ENCODE measurements at places on chromosomes 2 and 18.

DNA sequence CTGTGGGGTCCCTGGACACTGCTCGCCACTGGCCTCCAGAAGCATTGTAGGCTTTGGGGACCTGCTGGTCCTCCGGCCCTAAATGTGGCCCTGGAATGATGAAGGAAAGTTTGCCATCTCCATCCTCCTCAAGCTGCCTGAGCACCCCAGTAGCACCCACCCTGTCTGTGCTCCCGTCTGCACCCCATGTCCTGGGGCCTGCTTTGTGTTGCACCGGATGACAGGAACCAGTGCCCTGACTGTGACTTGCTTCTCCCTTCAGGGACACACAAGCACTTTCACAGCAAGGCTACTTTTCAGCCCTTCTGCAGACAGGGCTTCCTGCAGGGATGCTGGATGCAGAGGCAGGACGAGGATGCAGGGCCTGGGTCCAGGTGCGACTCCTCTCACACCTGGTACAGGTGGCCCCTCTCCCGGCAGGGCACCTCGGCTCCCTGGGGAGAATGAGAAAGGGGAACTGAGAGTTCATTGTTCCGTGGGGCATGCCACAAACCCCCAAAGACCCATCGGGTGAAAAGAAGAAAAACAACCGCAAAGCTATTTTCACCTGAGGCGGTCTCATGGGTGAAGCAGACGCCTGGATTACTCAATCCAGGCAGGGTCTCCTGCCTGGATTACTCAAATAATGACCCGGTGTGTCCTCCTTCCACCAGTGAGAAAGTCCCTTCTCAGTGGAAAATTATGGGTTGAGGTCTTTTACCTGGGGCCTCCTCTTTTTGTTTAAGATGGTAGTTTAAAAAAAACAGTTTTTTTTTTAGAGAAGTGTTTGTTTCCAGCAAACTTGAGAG is 74.9 kb downstream of the LONRF2 start:
- no peak for DNase-seq

GRCh38 chr2:37412231-37412630 is 67.8 kb downstream of the QPCT start:
- no peak for DNase-seq

DNA sequence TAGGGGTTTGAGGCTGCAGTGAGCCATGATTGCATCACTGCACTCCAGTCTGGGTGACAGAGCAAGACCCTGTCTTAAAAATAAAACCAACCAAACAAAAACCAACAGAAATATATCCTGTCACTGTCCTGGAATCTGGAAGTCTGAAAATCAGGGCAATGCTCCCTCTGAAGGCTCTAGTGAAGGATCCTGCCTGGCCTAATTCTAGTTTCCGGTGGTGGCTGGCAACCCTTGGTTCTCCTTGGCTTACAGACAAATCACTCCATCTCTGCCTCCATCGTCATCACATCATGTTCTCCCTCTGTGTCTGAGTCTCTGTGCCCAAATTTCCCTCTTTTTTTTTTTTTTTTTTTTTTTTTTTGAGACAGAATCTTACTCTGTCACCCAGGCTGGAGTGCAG is 15.9 kb upstream of the VPS4B start:
- DNase-seq = no peak

DNA sequence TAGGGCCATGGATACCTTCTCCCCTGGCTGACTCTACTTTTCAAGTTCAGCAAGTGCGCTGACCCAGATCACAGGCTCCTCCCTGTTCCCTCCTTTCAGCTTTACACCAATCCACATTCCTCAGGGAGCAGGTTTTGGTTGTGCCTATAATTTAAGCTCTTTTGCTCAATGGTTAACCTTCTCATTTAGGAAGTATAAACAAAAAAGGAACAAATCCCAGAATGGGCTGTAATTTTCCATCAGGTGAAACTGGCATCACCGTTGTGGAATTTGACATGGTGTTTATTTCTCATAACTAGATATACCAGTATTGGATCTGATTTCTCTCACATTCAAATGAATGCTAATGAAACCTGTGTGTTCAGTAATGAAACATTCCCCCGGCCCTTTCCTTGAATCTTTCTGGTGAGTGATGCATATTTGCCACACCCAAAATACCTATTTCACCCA is 13.6 kb downstream of the STRN start:
- no peak for DNase-seq

DNA sequence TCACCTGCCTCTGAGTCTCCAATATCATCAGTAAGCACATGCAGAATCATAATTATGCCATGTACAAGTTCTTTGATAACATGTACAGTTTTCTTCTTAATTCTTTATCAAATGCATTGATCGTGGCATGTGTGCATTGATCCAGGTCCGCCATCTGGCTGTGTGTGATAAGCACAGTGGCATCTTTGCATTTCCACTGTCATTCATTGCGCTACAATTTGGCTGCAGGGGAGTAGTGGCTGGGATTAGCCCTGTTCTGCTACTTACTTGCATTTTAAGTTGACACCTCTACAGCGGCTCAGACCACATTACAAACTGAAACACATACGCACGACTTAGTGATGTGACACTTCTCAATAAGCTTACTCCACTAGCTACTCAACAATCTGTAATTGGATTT is 83.6 kb upstream of the OTX1 start:
- DNase-seq = no peak

DNA sequence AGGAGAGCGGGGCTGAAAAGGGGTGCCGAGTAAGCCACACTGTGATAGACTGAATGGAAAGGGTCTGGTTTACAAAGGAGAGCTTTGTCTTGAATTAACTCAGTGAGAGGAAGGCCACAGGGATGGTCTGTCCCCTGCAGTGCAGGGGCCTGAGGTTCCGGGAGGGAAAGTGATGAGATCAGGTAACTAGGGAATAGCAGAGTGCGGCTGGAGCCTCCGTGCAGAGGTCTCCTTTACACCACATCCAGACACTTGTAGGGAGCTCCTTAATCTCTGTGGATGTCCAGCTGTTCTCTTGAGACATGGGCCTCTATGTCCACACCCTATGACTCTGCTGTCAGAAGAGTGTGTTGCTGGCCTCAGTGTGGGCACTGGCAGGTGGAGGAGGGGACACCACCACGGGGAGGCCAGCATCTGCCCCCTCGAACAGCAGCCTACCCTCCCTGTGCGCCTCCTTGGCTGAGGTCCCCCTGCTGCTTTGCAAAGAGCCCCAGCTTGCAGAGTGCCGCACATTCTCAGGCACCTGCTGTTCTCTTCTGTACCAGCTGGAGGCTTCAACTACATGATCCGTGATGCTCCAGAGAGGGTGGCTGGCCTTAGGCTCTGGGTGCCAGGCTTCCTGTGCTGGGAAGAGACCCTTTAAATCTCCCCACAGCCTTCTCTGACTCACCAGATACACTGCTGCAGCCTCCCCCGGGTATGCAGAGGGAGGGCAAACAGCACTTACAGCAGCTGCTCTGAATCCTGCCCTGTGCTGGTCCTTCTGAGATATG is 25.9 kb downstream of the ENOSF1 start:
- DNase-seq = no peak

GRCh38 chr2:150188177-150188576 is 299.3 kb downstream of the RND3 start:
- no peak for DNase-seq

- no peak for DNase-seq
Observed at GRCh38 chr2:138176862-138177439, 212.7 kb downstream of the HNMT start.

DNA sequence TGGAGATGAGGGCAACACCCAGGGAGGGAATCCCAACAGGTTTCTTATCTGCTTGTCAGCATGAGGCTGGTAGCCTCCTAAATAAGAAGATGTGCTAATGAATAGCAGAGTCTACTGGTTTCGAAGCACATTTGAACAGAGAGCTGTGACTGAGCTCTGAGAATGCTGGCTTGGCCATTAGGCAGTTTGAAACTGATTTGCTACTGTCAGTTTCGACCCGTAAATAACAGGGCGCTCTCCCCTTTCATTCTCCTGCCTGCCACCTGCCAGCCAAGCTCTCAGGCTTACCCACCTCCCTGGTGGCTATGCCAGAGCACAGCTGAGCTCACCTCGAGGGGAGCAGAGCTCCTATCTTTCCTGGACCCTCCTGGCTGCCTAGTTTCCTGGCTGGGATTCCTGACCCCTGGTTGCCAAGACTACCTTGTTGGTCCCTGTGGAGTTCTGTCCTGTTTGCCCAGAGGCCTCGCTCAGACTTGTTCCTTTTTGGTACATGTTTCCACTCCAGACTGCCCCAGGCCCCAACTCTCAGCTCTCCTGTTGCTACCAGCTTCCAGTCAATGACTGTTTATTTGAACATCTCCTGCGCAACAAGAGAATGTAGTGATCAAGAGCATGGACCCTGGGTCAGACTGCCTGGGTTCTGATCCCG is 102.3 kb upstream of the ALPP start:
- no peak for DNase-seq

All from stimulated activated CD4-positive, alpha-beta T cell treated with anti-CD3 and anti-CD28 coated beads, Interleukin-1b, Interleukin-23, amount 100 ng/mL, for 1 hour (primary cell).